ENCODE measurements at places on chromosomes 7 and 10. TPM values are rescaled to one million over a fixed set of nuclear protein-coding genes. Genes with fewer than 3 reads are reported as not detected.

C10orf53 gene
- not detected for total RNA-seq

SRRM3 gene
- 2.8 TPM for total RNA-seq

NCF1 gene
- total RNA-seq = not detected

CCDC71L gene
- total RNA-seq = 34.1 TPM

CALHM1 gene
- total RNA-seq = not detected

CYP3A5 gene
- total RNA-seq = 0.44 TPM

LDB3 gene
- total RNA-seq = not detected

MSMB gene
- not detected for total RNA-seq

CPA2 gene
- not detected for total RNA-seq

HELLS gene
- total RNA-seq = 5.8 TPM

RSPH10B2 gene
- total RNA-seq = under 0.01 TPM

CAV2 gene
- total RNA-seq = 79.1 TPM

AKR1D1 gene
- total RNA-seq = not detected

MMRN2 gene
- total RNA-seq = 3.6 TPM

ARL3 gene
- total RNA-seq = 6.1 TPM

ZNF365 gene
- total RNA-seq = 3.8 TPM

SLC13A1 gene
- not detected for total RNA-seq

CALY gene
- not detected for total RNA-seq

NKX6-2 gene
- not detected for total RNA-seq

CARD11 gene
- total RNA-seq = not detected
